Heart right ventricle (tissue), 16 donors: ENCODE measurements at places on chromosomes 5 and 9. TPM values are rescaled to one million over a fixed set of nuclear protein-coding genes. Genes with fewer than 3 reads are reported as not detected.

DNA sequence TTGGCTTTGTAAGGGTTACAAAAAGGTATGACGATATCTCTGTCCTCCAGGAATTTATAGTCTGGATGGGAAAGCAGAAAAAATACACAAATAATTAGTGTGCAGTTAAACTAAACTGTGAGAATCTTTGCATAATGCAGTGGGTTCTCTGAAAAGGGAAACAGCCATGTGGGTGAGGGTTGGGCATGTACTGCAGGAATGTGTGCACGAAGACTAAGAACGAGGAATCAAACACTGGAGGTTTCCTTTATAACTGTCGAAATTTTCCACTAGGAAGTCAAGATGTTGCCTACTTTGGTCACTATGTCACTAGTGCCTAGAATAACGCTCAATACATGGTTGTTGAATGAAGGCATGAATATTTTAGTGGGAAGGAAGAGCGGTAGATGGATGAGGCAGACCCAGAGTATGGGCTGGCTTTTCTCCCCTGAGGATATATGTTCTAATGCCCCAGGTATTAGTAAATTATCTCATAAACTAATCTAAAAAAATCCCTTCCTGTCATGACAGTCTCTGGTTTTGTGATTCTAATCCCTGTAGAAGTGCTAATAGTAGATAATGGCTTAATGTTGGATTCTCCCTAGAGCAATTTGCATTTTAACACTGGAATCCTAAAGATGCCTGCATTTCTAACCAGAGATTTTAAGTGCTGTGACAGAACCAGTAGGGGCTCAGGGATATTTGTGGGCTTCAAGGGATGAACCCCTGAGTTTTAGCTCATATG, 227.3 kb downstream of the NMUR2 start:
- no peak for DNase-seq

DNA sequence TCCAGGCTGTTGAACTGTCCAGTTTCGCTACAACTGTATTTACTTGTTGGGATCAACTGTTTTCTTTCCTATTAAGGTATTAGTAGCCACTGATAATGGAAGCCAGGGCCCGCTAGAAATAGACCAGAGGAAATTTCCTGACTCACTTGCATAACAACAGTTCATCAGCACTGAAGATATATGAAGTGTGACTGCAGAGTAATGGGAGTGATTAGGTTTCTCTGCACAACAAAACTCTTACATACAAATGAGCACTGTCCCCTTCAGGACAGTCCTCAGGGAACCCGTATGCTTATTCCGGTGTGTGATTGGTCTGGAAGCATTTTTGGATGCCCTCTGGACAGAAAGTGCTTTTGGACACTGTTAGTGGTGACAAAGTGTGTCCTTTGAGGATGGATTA, 55.3 kb downstream of the LIX1 start:
- DNase-seq: no peak

DNA sequence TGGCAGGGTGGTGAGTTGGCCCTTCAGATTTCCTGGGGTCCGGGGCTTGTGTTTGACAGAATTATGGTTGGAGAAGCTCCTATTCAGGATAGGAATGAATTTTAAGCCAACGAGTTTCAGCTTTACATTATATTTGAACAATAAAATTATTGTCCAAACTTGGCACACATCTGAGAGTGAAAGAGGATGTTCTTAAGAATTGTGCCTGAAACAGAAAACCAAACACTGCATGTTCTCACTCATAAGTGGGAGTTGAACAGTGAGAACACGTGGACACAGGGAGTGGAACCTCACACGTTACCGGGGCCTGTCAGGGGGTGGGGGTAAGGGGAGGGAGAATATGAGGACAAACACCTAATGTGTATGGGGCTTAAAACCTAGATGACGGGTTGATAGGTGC, 111.8 kb upstream of the ACTBL2 start:
- DNase-seq: no peak

DNA sequence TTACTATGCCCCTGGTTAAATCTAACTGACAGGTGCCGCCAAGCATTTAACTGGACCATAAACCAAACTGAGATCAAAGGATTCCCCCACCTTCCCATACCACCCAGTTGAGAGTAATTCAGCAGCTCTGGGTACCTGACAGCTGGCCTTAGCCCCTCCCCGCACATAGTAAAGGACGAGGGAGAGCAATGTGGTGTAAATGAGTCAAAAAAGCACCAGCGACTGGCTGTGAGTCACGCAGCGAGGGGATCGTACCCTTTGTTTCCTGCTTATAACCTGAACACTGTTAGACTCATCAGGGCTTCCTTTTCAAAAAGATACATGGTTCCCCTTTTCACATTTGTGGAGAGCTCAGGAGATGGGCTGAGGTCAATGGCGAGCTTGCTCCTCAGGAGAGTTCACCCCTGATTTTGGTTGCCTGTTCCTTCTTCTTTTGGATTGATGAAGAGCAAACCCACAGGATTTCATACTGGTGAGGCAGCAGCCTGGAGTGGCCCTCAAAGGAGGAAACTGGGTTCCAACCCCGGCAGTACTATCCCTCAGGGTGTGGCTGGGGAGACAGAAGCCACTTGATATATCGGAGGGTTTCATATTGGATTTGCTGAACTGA, 71.5 kb downstream of the ANKRD33B start:
- no peak for DNase-seq

DNA sequence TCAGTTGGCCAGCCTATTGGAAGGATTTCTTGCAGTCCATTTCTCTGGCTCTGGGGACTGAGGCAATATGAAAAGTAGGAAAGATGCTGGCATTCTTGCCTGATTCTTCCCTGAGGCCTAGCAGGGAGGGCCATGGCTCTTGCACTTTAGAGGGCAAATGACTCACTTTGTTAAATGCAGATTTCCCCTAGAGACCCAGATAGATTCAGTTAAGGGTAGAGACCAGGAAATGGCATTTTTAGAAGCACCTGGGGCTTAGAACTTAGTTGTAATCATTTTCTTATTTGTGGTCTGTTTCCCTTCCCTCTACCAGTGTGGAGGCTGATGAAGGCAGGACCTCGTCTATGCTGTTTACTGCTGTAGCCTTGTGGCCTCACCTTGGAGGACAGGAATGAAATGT, 112.8 kb upstream of the NR3C1 start:
- no peak for DNase-seq

- no peak for DNase-seq
Measured at GRCh38 chr9:17739736-17740135, 160.9 kb downstream of the SH3GL2 start.

DNA sequence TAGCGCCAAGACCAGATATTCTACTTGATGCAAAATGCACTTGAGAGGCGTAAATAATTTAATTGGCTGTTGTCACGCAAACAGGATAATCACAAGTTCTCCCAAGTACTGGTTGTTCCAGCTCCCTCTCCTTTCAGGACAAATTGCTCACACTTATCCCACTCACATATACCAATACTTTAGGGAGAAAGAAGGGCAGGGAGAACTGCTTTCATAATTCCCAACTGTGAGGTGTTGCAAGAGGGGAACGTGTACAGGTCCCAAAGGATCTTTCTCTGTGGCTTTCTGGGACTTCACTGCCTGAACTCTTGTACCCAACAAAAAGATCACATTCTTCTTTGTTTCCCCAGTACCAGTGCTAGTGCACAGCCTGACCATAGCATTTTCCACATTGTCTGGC, 21.5 kb upstream of the TGFBI start:
- no peak for DNase-seq

GRCh38 chr5:94788527-94788926, 170.1 kb downstream of the SLF1 start:
- DNase-seq: no peak

DNA sequence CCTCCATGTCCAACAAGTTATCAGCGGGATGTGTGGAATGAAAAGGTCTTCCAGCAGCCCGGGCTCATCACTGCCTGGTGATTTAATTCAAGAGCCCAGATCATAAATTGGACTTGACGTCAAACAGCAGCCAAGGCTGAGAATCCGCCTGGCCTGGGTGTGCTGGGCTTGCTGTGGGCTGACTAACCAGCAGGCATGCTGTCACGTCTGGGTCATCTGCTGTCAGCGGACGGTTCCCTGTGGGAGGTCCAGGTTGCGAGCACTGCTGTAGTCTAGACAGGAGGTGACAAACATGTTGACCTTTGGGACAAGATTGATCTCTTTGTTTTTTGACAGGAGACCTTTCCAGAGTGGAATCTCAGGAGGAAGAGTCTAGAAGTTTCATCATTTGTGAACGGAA, 289.7 kb downstream of the OSTF1 start:
- peak; percentile 16 for DNase-seq

GRCh38 chr9:76910861-76911260, 4.9 kb upstream of the PRUNE2 start:
- DNase-seq: no peak

DNA sequence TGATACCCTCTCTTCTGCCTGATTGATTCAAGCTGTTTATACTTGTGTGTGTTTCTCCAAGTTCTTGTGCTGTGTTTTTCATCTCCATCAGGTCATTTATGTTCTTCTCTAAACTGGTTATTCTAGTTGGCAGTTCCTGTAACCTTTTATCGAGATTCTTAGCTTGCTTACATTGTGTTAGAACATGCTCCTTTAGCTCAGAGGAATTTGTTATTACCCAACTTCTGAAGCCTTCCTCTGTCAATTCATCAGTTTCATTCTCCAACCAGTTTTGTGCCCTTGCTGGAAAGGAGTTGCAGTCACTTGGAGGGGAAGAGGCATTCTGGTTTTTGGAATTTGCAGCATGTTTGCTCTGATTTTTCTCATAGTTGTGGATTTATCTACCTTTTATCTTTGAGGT, 126.2 kb upstream of the FTMT start:
- no peak for DNase-seq

GRCh38 chr5:125700380-125700861, 722.8 kb upstream of the GRAMD2B start:
- DNase-seq: no peak

GRCh38 chr9:71349218-71349617, 227.8 kb upstream of the TRPM3 start:
- DNase-seq: no peak

The PDE6A gene
- polyA plus RNA-seq: not detected

The QRFP gene
- not detected for polyA plus RNA-seq

The ADRB2 gene
- 2.3 TPM for polyA plus RNA-seq

The BRINP1 gene
- polyA plus RNA-seq: 0.29 TPM

The SLC25A2 gene
- polyA plus RNA-seq: 0.22 TPM

The PTGDS gene
- 2,970 TPM for polyA plus RNA-seq

The PCDHGA7 gene
- polyA plus RNA-seq: 0.54 TPM

The TMEM245 gene
- 17.0 TPM for polyA plus RNA-seq
